ENCODE measurements at places on chromosomes 13 and 19.

DNA sequence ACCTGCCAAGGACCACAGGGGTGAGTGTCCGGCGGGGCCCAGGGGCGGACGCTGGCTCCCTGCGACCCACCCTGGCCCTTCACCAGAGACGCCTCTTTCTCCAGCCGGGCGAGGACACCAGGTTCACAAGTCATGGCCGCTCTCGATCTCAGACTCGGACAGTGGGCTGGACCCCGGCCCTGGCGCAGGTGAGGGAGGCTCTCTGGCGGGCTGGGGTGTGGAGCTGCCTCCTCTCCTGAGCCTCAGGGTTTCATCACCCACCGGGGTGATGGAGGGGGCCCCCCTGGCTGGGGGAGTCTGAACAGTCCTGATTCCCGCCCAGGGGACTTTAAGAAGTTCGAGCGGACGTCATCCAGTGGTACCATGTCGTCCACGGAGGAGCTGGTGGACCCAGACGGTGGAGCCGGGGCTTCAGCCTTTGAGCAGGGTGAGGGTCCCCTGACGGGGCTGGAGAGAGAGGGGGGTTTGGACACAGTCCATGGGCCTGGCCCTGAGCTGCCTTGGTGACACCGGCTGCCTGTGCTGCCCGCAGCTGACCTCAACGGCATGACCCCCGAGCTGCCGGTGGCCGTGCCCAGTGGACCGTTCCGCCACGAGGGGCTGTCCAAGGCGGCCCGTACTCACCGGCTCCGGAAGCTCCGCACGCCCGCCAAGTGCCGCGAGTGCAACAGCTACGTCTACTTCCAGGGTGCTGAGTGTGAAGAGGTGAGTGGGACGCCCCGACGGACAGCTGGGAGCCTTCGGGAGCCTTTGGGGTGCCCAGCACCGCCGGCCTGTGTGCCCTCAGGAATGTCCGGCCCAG lies 13.6 kb downstream of the ARHGAP45 start:
- no peak for DNase-seq

DNA sequence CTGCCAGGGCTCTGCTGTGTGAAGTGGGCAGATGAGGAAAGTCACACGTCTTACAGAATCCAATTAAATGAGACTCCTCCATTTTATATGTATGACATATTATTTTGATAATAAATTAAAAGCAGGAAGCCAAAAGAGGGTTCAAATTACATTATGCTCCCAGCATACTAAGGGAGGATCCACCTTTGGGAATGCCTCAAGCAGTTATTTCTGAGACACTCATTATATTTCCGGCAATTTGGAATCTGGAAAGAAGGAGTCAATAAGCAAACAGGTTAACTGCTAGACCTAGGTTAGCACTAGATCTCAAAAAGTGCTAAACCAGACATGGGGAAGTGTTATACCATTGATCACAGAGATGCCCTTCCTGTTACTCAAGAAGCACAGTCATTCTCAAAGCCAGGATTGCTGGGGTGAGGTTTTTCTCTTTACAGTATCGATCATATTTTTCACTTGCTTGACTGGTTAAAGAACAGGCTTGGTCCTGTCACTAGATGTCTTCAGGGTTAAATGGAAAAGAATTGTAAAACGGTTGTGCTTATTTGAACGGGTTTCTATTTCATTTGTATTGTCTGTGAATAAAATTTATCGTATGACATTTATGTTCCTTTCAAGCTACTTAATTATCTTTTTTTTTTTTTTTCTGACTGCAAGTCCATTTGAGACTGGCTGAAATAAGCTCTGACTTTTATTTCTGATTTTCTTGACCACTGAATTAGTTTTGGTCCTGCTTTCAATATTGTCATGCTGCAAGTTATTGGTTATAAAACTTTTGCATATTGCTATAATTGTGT lies 523.2 kb downstream of the KLF12 start:
- no peak for DNase-seq

DNA sequence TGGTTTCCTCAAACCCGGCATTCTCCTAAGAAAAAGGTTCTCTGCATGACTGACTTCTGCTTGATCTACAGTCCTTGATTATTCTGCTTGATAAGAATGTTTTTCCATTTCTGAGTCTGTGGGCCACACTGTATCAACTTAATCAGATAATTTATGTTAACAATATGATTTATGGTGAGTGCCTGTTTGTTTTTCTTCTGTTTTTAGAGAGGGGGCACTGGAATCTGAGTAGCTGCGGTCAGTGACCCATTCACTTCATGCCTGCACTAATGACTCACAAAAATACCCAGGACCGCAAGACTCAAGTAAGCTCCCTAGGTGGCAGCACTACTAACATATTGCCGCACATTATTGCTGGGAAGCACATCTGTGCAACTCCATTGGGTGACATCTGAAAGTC lies 542.3 kb upstream of the ATXN8OS start:
- peak; percentile 53 for DNase-seq

DNA sequence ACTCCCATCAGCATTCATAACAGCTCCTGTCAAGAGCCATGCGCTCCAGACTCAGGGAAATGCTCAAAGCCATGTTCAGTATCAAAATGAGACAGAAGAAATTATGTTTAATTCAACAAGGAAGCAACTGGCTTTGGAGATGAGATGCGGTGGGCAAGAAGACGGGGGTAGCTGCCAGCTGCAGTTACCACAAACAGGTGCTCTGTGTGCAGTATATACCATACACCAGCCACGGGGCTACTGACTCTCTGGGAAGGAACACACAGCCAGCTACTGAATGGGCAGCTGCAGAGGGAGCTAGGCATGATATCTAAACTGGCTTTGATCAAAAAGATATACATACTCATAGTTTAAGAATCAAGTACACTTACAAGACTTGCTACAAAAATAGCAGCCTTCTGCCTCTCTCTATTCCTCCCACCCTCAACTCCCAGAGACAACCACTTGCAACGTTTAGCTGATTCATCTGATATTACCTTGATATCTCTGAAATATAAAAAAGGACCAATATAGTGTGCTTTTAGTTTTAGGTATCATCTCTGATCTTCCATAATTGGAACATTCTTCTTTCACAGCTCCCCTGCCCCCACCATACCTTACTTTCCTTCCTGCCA lies 593.0 kb downstream of the UQCRFS1 start:
- no peak for DNase-seq

DNA sequence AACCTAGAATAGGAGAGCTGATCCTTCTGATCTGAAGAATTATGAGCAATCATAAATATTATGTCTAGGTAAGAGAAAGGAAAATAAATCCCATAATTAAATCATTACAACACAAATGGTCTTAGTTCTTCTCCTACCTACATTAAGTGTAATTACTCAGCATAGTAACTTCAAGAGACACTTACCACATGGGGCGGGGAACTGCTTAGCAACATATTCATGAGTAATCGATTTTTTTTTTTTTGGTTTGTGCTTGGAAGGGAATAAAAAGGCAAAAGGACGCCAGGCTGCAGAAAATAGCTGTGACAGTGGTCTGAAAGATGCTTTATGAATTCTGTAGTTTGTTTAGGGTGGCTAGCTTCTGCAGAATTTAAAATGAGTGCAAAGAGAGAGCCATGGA lies 103.3 kb upstream of the HTR2A start:
- DNase-seq, result no peak

GRCh38 chr13:75073786-75074185 lies 408.2 kb downstream of the TBC1D4 start:
- no peak for DNase-seq

DNA sequence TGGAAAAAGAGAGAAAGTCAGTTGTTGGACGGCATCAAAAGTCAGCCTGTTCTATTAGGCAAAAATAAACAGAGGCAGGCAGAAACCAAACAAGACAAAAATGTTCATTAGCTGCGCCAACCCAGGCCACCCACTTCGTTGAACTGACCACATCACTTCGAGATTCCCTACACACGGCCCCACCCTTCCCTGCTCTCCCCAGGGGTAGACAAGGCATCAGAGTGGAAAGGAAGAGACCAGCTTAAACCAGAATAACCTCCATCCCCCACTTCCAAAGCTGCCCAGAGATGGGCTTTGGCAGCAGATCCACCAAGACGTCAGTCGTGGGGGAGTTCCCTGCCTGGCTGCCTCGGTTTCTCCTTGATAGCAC lies 204.6 kb upstream of the TSHZ3 start:
- DNase-seq, result no peak

DNA sequence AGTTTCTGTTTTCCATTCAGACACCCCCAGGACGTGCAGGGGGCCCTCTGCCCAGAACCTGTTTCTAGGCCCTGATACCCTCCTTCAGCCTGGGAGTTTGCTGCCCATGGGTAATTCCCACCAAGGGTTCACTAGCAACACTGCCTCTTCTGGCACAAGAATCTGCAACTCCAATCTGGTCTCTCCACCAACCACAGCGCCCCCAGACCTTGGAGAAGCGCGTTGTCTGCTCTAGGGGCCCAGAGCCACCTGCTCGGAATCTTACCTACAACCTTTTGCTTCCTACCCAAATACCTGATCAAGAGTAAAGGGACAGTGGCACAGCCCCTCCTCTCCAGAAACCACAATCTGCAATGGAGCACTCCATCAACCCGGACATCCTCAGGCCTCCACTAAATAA lies 763 bp downstream of the ZNF180 start:
- peak; percentile 65 for DNase-seq

- no peak for DNase-seq
Observed at GRCh38 chr13:114268344-114269280, 12.8 kb upstream of the UPF3A start.

- DNase-seq, result peak; percentile 82
Observed at GRCh38 chr19:35044317-35045117, 3.0 kb downstream of the HPN start.

DNA sequence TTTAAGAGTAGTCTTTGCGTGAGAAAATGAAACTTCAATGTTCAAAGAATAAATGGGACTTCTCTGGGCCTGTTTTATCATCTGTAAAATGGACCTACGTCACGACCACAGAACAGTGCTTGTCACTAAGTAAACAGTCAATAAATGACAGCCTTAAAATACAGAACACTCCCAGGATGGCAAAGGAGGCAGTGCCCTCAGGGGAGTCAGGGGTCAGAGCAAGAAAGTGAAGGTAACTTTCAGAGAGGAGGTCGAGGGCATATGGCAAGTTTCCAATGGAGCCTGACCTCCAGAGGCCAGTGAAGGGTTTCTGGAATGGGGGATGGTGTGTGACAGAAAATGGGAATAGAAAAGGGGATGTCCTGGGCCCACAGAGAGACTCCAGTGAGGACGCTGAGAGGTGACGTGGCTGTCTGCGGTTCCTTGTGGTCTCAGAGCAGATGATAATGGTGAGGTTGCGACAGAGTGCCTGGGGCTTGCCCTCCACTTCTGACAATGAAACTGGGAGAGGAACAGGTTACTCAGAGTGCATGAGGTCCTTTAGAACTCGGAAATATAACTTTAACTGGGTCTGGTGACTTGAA lies 91.8 kb downstream of the UBL3 start:
- no peak for DNase-seq

DNA sequence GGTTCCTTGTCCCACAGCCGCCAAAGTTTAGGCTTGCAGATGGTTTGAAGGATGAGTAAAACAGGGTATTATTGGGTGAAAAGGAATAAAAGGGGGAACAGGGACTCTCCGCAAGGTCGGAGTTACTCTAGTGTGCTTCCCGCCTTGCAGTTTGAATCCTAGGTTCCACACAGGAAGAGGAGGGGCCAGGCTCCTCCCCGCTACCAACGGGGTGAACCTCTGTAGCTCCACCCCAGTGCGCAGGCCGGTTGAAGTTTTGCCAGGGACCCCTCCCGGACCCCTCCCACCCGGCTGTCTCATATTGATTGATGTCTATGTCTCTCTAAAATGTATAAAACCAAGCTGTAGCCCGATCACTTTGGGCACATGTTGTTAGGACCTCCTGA lies 11.6 kb upstream of the GTF2F2 start:
- no peak for DNase-seq

DNA sequence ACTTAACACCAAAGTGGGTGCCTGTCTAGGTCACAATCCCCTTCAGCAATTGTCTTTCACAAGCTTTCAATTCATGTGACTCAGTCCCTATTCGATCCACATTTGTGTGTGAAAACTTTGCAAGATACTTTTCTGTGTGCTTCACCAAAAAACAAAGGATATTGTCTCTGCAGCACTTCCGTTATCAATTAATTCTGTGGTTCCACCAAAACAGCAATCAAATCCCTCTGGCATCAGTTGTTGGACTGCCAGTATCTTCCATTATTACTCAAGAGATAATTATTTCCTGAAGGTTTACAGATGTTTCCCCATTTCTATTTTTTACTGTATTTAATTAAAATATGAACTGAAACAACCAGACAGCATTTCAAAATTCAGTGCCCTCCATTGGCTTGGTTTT lies 481.4 kb downstream of the SUCLA2 start:
- DNase-seq, result no peak

DNA sequence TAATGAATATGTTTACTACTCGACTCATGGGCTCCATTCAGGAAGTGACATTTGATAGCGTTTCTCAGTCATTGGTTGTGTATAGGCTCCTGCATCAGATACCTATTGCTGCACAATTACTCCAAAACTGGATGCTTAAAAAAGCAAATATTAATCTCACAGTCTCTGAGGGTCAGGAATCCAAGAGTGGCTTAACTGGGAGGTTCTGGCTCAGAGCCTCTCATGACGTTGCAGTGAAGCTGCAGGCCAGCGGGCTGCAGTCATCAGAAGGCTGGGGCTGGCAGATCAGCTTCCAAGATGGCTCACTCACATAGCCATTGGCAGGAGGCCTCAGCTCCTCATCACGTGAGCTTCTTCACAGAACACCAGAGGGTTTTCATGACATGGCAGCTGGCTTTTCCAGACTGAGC lies 525.1 kb upstream of the NBEA start:
- DNase-seq, result no peak

DNA sequence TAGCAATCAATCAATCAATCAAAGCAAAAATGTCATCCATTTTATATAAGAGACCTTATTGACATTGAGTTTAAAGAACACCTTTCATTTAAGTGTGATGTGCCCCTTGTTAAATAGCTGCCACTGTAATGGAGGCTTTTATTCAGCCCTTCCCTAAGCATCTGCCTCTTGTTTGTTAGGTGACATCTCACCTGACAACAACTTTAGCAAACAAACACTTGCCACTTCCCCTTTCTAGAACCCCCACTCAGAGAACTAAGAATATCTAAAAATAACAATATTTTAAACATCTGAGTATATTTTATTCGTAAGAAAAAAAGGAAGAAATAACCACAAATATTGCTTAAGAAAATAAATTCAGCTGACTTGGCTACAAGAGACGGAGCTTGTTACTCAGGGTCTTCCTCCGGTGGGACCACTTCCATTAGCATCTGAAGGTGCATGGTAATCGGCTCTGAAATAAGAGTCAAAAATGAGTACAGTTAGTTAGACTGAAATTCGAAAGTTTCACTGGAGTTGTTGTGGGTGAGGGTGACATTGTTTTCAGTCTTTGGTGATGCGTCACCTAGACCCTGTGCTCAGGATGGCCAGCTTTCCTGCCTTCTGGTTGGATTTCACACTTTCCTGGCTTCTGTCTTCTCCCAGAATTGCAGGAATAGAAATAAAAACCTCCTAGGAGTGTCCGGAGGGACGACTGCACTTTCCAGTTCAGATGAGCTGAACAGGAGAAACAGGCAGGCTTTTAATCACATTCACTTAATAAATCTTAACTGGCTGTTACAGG lies 39.1 kb downstream of the SLC7A9 start:
- no peak for DNase-seq

GRCh38 chr13:90732049-90732448 lies 615.4 kb upstream of the MIR17HG start:
- no peak for DNase-seq

All from iPS-NIHi11 (cell line).